ENCODE measurements at places on chromosomes 7 and 10. TPM values are rescaled to one million over a fixed set of nuclear protein-coding genes. Genes with fewer than 3 reads are reported as not detected.

NRG3 gene
- total RNA-seq = not detected

PON1 gene
- total RNA-seq = not detected

LLCFC1 gene
- total RNA-seq = not detected

MEOX2 gene
- total RNA-seq = 24.5 TPM

FAM237B gene
- total RNA-seq = not detected

CDNF gene
- 2.9 TPM for total RNA-seq

APBB1IP gene
- not detected for total RNA-seq

C7orf33 gene
- total RNA-seq = not detected

C10orf105 gene
- not detected for total RNA-seq

LYZL1 gene
- not detected for total RNA-seq

TACR2 gene
- total RNA-seq = not detected

MMD2 gene
- not detected for total RNA-seq

ODAD2 gene
- 2.8 TPM for total RNA-seq

MALRD1 gene
- 0.56 TPM for total RNA-seq

MYOZ1 gene
- total RNA-seq = 0.78 TPM

UPK3B gene
- 1.5 TPM for total RNA-seq

MRPS16 gene
- total RNA-seq = 63.5 TPM

NEUROG3 gene
- not detected for total RNA-seq

SPDYE11 gene
- total RNA-seq = not detected

ATP6V0A4 gene
- total RNA-seq = 0.64 TPM

DNAJB6 gene
- total RNA-seq = 112 TPM

SLC26A5 gene
- not detected for total RNA-seq

GTF2IRD1 gene
- 44.7 TPM for total RNA-seq

ZPBP gene
- not detected for total RNA-seq

UCN3 gene
- not detected for total RNA-seq

GPER1 gene
- 3.0 TPM for total RNA-seq

GIMAP1 gene
- total RNA-seq = not detected

ELN gene
- 13.3 TPM for total RNA-seq

SRPK2 gene
- 69.5 TPM for total RNA-seq

GPR15LG gene
- total RNA-seq = not detected

RELN gene
- total RNA-seq = 0.52 TPM

ACSM6 gene
- total RNA-seq = not detected

CHAT gene
- not detected for total RNA-seq

MSMB gene
- not detected for total RNA-seq

IFIT1B gene
- not detected for total RNA-seq

LMOD2 gene
- total RNA-seq = not detected

CTAGE6 gene
- total RNA-seq = 0.60 TPM

STMP1 gene
- total RNA-seq = 45.2 TPM

KEL gene
- total RNA-seq = 1.5 TPM

GPR26 gene
- not detected for total RNA-seq

LRRC18 gene
- not detected for total RNA-seq

EXOC6 gene
- total RNA-seq = 8.5 TPM

WNT2 gene
- total RNA-seq = 11.5 TPM

C10orf143 gene
- total RNA-seq = 2.9 TPM

HKDC1 gene
- total RNA-seq = 0.19 TPM

STAG3 gene
- 1.0 TPM for total RNA-seq

UTF1 gene
- not detected for total RNA-seq

FAM25A gene
- total RNA-seq = not detected

CRHR2 gene
- total RNA-seq = not detected
